ENCODE measurements at places on chromosomes 2 and 18.

GRCh38 chr2:29921560-29921915, at the start of gene ALK:
TSS of gene ALK (minus strand) at chr2:29921586. CDS start at chr2:29920659, 927 bp downstream.
- DNase-seq: peak; percentile 65

GRCh38 chr2:184830531-184830930, 232.2 kb downstream of the ZNF804A start:
- DNase-seq: no peak

DNA sequence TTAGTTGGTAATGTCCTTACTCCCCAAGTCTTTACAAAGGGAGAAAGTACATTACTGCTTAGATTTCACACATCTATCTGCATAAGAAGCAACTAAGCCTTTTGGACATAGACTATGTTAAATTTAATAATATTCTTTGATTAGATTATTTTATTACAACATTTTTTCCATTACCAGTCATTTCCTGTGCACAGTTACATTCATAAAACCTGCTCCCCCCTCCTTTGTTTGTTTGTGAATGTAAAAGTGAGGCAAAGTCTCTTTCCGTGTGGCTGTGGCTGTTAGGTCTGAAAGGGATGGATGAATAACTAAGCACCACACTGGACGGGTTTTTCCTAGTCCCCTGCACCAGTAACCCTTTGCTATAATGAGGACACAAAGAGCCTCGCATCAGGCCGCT, 9.6 kb downstream of the PTGR3 start:
- DNase-seq: no peak

DNA sequence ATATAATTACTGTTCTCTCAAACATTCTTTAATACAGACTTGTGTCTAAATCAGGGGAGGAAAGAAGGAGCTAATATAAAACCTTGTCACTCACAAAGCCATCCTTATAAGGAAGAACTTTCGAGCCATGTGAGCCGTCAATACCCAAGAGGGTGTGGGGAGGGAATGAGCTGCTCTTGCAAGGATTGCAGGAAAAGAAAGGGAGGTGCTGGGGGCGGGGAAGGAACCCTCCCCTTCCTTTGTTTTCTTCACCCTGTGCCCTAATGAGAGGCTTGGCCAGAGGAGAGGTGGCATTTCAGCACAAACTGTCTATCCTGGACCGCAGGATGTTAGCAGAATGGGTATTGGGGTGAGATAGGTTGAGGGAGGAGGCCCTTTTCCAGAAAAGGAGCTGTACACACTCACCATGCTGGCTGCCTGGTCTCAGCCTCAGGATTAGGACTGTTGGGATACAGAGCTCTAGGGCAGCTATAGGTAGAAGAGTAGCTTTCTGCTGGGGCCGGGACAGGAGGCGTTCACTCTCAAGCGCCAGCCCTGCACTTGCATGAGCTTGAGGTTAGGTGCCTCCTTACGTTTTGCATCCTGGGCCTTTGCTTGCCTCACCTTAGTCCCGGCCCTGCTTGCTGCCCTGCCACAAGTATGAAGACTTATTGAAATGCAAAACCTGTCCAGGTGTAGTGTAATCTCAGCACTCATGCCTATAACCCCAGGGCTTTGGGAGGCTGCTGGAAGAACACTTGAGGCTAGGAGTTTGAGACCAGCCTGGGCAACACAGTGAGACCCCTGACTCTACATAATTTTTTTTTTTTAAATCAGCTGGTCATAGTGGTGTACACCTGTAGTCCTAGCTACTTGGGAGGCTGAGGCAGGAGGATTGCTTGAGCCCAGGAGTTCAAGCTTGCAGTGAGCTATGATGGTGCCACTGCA, 190.5 kb downstream of the LOXHD1 start:
- no peak for DNase-seq

DNA sequence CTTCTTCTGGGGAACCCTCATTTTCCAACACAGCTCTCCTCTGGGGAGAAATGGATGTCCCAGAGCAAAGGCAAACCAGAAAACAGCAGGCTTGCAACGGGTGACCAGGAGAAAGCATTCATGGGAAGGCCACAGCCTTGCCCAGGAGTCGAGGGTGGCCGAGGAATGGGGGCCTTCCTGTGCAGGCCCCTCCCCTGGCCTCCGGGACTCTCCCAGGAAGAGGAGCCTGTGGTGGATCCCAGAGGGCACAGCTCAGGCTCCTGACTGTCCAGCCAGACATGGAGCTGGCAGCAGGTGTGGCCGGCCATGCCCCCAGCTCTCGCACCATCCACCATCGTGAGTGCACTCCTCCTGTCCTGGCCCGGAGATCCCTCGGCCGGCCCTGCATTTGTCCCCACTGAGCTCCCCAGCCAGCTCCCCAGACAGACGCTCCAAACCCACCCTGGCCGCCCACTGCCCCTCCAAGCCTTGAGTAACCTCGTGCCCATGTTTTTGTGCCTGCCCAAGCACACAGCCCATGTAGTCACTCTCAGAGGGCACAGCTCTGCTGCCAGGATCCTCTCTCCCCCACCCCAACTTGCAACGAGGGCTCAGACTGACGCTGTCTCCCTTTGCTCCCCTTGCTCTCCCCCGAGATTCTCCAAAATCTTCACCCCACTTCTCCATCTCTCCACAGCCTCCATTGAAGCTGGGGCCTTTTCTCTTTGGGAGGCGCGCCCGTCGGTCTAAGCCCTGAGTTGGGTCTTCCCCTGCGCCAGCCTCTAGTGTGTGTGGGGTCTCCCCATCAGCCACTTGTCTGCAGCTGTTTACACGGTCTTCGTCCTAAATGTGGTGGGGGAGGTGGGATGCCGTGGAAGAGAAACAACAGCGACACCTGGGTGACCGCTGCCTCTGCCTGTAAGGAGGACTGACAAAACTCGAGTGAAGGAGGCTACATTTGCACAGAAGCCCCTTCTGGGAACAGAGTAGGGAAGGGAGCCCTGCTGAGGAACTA, 9.8 kb downstream of the PRLH start:
- DNase-seq: no peak

DNA sequence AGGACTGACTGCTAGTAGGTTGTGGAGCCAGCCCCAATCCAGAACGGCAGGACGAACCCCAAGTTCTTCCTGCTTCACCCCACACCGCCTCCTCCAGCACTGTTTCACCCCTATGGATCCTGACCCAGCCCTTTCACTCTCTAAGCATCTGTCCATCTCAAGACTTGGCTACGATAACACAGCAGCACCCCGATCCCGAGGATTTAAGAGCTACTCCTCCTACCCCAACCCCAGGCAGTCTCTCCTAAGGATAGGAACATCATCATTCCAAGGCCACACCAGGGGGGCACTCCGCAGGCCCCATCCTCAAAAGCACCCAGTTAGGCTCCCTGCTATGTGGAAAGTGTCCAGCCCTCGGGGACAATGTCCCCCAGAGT, 645 bp downstream of the KCTD18 start:
- no peak for DNase-seq

DNA sequence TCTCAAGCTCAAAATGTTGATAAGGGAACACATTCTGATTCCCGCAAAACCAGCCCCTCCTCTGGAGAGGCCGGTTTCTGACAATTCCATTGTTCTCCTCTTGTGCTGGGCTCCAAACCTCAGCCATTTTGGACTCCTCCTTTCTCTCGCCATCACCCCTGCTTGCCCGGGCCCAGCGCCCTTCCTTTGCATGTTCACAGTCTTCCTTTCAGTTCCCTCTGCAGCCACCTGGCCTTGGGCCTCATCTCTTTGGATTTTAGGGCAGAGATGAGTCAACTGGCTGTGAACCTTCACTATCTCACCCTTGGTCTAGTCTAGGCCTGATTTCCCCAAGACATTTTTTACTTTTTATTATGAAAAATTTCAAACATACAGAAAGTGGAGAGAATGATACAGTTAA, 155.9 kb upstream of the MAP3K20 start:
- no peak for DNase-seq

GRCh38 chr2:189548666-189549448, 31.7 kb downstream of the SLC40A1 start:
- DNase-seq: no peak

DNA sequence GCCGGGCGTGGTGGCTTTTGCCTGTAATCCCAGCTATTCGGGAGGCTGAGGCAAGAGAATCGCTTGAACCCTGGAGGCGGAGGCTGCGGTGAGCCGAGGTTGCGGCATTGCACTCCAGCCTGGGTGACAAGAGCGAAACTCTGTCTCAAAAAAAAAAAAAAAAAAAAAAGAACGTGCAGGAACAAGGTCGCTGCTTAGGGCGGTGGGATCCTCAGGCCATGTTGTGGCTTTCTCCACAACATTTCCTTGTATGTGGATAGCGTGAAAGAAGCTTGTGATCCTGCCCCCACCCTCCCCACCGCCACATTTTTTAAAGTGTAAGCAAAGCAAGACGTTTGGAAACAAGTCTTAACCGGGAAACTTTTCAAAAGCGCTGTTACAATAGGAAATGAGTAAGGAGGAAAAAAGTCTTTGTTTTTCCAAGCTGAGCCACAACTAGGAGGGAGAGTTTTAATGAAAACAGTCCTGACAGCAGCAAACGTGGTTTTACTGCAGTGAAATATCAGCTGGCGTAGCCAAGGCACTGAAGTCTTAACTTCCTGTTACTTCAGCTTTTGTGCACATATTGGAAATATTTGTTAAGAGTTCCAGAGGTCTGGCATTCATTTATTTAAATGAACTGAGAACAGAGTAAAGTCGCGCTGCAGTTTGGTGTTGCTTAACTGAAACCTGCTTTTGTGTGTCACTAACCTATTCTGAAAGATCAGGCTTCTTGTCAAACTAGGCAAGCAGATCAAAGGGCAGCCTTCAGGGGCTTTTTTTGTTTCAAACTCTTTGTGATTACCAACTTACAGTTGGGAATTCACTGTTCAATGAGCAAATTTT, 3.8 kb downstream of the TGIF1 start:
- no peak for DNase-seq

GRCh38 chr2:191391171-191391570, 146.0 kb downstream of the MYO1B start:
- no peak for DNase-seq

GRCh38 chr2:167818521-167818920, 428.9 kb downstream of the STK39 start:
- no peak for DNase-seq

- no peak for DNase-seq
These were observed 363.1 kb downstream of the NUP35 start for GRCh38 chr2:183487326-183487725.

GRCh38 chr2:205792908-205793307, 110.6 kb downstream of the NRP2 start:
- DNase-seq: no peak

DNA sequence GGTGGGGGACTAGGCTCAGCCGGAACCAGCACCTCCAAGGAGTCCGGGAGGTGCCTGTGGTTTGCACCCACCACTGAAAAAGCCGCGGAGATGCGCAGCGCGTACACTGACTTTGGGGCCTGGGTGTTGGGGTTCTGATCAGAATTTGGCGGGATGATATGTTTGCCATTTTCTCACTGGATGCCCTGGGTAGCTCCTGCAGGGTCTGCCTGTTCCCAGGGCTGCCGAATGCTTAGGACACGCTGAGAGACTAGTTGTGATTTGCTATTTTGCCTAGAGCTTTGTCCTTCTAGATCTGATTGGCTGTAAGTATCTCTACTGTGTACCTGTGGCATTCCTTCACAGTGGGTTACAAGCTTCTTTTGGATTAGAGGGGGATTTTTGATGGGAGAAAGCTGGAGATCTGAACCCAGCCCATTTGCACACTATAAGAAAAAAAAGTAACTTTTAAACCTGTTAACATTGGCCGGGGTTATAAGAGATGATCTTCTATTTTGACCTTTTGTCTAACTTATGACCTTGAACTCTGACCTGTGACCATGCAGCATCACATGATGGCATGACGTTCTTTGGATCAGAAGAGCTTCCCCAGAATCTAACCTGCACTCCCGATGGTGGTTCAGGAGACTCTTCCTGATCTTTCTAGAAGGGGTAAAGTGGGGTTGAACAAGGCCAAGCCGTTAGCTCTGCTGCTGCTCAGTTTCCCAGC, 1.6 kb downstream of the KCNE4 start:
- no peak for DNase-seq

DNA sequence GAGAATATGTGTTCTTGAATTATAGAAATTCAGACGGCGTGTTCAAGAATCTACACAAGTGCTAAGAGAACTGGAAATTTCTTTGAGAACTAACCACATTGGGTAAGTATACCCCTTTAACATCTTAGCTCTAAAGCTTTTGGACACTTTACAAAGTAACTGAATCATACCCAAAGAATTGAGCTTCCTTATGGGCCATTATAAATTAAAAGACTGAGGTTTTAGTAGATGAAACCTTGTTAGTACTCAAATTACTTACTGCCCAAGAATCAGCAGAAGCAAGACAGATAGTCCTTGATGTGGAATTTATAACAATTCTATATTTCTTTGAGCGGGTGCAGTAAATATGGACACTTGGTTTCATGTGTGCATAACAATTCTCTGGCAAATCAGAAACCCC, 168.3 kb downstream of the PRPF40A start:
- no peak for DNase-seq

DNA sequence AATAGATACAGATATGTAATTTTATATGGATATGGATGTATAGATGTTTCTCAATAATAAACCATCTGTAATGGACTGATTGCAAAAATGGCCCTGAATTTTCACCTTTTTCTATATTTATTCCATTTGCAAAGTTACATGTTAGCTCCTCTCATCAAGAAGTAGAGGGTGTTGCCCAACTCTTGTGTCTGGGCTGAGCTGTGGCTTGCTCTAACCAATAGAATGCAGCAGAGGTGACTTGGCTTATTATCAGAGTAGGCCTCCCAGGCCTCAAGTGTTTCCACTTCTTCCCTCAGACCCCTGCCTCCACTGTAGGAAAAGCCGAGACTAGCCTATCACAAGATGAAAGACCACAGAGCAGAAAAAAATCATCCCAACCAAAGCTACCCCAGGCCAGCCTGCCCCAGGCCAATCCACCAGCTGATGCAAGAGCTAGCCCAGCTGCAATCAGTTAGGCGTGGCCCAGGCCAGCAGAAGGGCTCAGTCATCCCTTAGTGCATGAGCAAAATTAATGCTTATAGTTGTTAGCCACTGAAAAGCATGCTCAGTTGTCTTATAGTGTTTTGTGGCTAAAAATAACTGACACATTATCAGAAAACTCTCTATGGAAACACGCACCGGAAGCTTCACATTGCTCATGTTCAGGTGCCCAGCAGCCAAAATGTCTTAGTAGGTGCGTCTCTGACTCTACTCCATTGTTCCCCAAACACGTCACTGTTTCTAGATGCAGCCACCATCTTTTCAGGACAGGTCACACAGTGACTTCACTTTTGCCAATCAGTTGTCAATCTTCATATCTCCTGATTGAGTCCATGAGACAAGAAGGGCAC, 464.0 kb downstream of the FBXO15 start:
- DNase-seq: no peak

DNA sequence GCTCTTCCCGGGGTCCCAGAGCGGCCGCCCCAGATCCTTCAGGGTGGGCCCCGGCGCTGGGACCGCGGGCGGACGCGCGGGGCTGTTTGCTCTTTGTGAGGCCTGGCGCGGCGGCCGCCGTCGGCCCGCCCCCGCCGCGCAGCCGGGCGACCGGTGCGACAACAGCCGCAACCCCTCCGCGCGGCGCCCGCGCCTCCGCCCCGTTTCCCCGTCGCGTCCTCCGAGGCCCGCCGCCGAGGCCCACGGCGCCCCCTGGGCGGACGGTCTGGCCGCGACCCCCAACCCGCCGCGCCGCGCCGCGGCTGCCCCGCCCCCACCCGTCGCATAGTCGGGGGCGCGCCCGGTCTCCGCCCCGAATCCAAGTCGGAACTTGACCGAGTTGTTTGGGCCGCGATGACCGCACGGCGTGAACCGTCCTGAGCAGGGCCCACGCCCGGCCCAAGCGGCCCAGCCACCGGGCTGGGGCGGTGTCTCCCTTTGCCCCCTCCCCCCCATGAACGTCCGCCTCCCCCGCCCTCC, 448 bp downstream of the YPEL5 start:
- no peak for DNase-seq

GRCh38 chr2:235669269-235669831, 175.5 kb downstream of the AGAP1 start:
- DNase-seq: peak; percentile 7

- DNase-seq: no peak
These were observed 112.5 kb upstream of the ASB18 start for GRCh38 chr2:236376566-236377244.

Measured in stimulated activated CD8-positive, alpha-beta memory T cell treated with anti-CD3 and anti-CD28 coated beads, Interleukin-15, amount 100 ng/mL, for 48 hours (primary cell).